ENCODE measurements at places on chromosomes 16 and 17. TPM values are rescaled to one million over a fixed set of nuclear protein-coding genes. Genes with fewer than 3 reads are reported as not detected.

DNA sequence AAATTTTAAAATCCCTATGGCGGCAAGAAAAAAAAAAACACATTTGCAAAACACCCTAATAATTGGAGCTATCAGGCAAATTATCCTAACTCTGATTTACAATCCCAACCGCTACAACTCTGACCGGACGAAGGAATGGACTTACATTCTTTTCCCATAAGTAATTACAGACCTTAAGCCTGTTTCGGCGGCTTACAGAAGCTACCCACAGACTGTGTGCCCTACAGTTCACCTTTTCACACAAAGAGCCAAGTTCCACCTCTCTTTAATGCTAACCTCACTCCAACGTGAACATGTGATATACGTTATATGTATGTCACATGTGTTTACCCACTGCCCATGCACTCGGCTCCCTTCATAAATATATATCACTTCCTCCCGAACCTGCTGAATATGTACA lies 8.7 kb upstream of the MEAK7 start:
- DNase-seq, result no peak

- no peak for DNase-seq
Observed at GRCh38 chr16:11320170-11320569, 25.1 kb upstream of the RMI2 start.

- no peak for DNase-seq
Observed at GRCh38 chr16:31181102-31181830, 1.3 kb downstream of the FUS start.

DNA sequence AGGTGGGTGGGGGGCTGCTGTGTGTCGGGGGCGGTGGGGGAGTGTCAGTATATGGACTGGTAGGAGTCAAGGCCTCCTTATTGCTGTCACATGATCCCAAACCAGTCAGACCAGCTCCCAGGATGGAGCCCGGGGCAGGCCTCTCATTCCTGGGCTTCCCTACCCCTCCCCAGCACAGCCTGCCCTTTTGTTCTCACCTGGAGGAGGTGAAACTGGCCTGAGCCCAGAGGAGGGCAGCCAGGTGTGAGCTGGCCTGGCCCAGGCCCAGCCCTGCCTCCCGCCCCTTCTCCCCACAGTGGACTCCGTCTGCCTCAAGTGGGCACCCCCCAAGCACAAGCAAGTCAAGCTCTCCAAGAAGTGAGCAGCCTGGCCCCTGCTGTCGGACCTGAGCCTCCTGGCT lies 4.6 kb downstream of the PRSS8 start:
- no peak for DNase-seq

GRCh38 chr17:70318051-70318450 lies 148.7 kb downstream of the KCNJ2 start:
- DNase-seq, result no peak

DNA sequence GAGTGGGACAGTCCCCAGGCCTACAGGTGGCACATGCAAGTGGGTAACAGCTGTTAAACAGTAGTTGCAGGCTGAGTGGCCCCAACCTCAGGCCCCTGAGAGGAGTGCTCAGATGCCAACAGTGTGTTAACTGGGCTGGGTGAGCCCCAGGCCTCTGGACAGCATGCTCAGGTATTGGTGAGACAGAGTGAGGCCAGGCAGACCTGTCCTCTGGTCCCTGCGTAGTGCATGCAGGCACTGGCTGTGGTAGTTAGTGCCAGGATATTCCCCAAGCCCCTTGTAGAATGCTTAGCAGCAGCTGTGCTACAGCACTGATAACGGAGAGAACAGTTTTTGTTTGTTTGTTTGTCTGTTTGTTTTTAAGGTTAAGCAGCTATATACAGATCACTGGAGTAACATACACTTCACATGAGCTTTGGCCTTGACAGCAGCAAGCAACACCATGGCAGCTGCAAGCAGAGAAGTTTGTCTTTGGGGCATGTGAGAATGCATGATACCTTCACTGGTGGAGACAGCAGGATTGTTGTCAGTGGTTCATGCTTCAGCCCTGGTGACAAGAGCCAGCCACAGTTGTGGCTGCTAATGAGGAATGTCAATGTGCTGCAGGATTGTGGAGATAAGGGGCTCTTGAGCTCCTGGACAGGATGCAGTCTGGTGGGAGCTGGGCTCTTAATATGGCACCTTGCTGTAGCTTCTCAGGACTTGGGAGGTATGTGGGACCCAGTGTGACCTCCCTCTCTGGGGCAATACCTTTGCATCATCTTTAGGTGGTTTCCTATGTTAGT lies 614.4 kb downstream of the CDH11 start:
- no peak for DNase-seq

DNA sequence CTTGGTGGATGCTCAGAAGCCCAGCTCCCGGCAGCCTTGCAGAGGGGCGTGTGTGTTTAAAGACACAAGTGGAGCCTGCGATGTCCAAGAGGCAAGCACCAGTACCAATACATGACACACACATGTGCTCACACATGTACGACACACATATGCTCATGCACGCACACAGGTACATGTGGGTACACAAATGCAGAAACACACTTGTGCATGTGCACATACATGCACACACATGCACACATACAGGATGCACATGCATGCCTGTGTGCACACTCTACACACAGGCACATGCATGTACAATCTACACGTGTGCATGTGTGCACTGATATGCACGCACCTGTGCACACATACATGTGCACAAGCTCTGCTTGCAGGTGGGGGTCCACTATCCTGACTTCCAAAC lies 10.8 kb downstream of the RBFOX3 start:
- DNase-seq, result peak; percentile 38

Gene SDR42E2
- not detected for total RNA-seq

GRCh38 chr17:61410141-61411010 lies 10.7 kb downstream of the TBX2 start:
- DNase-seq, result peak; percentile 8

- no peak for DNase-seq
Observed at GRCh38 chr16:3087243-3088235, 11.6 kb downstream of the ZSCAN10 start.

GRCh38 chr16:79469999-79470398 lies 130.5 kb downstream of the MAF start:
- DNase-seq, result no peak

DNA sequence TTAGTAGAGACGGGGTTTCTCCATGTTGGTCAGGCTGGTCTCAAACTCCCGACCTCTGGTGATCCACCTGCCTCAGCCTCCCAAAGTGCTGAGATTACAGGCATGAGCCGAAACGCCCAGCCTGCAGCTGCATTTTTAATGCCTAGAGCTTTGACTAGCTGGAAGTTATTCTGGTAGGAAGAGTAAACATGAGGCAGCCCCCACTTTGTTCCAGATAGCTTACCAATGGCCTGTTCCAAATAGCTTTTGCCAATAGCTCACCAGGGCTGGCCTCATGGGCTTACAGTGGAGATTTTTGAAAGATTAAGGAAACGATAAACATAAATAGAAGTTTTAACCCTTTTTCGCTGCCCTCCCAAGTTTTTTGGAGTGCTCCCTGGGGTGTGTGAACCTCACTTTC lies 9.8 kb downstream of the TRPV2 start:
- no peak for DNase-seq

Gene CSH2
- total RNA-seq, result not detected

Gene DDX42
- total RNA-seq, result 52.8 TPM

Gene FOXN1
- not detected for total RNA-seq

Gene SLC38A8
- not detected for total RNA-seq

GRCh38 chr17:2735896-2736295 lies 13.6 kb downstream of the CCDC92B start:
- no peak for DNase-seq

GRCh38 chr16:78441298-78441697 lies 341.8 kb downstream of the WWOX start:
- DNase-seq, result no peak

Gene NCBP3
- 39.6 TPM for total RNA-seq

DNA sequence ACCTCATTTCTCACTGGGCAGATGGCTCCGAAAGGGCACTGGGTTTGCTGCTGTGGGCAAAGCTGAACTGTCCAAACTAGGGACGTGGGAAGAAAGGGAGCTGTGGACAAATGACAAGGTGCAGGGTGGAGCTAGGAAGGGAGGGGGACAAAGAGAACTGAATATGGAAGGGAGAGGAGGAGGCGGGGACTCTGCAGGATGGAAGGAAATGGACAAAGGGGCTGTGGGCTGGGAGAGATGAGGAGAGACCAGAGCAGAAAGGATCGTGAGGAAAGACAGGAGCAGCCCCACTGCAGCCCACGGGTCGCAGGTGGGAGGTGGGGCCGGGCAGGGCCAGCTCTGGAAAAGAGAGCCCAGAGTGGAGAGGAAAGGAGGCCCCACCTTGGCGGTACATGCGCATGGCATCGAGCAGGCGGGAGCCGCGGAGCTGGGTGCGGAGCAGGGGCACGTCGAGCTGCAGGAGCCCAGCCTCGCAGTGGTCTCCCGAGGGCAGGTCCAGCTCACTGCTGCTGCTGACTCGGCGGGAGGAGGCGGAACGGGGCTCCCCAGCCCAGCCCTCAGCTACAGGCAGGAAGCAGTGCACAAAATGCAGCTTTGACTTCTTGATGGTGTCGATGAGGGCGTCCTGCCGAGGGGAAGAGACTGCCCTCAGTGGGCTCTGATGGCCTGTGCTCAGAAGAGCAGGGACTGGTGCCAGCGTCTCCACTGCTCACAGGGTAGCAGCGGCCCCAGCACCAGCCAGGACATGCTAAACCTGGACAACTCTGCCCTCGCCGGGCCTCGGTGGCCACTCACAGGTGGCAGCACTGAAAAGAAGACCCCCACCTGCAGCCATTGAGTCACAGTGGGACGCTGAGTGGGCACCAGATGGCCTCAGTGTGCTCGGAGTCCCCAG lies 66.8 kb downstream of the PIPOX start:
- DNase-seq, result no peak

GRCh38 chr16:60414613-60415012 lies 1621.6 kb downstream of the CDH8 start:
- no peak for DNase-seq

- no peak for DNase-seq
Observed at GRCh38 chr16:65244787-65245186, 122.9 kb upstream of the CDH11 start.

Gene GLTPD2
- not detected for total RNA-seq

- no peak for DNase-seq
Observed at GRCh38 chr16:68003031-68003430, 3.7 kb upstream of the DPEP2 start.

- no peak for DNase-seq
Observed at GRCh38 chr17:17034026-17034425, 8.2 kb upstream of the MPRIP start.

Gene TMIGD1
- not detected for total RNA-seq

DNA sequence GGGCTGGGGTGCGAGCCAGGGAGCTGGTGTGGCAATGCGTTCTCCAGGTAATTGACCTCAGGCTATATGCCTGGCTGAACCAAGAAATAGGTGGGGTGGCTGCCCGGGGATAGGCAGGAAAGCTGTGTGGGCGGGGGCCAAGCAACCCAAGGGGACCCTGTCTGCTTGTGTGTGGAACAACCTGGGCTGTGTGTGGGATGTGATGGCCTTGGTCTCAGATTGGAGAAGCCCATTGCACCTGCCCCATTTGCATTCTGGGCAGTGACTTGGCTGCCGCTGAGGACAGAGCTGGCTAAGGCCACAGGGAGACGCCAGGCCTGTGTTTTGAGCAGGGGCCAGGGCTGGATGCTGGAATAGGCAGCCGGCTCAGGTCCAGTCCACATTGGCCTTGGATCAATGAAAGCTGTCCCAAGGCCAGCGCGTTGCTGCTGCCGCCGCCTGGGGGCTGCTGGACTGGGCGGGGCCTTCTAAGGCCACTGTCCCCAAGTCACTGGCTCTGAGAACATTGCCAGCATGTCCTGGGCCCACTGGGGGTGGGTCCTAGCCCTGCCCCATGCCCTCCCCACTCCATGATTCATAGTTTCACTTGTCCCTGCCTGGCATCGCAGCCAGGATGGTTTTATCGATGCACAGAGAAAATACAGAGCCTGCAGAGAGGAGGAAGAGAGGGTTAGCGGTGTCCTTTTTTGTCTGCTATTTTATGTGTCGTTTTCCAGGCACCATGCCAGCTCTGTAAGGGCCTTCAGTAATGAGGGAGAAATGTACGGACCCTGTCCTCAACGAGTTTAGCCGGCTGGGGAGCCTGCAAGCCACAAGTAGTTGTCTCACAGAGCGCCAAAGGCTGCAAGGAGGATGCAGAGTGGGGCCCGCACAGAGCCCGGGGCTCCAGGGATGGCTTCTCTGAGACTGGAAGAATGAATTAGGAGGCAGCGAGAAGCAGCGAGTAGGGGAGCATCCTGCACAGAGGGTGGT lies 43.9 kb downstream of the NKD1 start:
- DNase-seq, result peak; percentile 93

DNA sequence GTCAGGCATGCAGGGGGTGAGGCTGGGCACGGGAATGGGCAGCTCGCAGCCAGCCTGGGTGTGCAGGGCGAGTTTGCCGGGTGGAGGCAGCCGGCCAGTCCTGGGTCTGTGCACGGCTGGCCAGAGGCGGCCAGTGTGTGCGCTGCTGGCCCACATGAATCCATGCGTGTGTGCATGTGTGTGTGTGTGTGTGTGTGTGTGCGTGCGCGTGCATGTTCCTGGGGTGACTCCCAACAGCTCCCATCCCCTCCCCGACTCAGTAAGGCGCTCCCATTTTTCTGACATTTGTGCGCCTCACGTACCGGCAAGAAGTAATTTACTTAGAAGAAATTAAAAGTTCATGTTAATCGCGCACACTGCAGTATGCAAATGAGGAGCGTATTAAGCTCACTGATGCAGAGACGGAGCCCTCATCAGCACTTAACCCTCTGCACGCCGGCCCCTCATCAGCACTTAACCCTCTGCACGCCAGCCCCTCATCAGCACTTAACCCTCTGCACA lies 55.4 kb upstream of the ACSF3 start:
- DNase-seq, result no peak

- DNase-seq, result peak; percentile 48
Observed at GRCh38 chr17:50533720-50534148, 1.2 kb downstream of the EPN3 start.

DNA sequence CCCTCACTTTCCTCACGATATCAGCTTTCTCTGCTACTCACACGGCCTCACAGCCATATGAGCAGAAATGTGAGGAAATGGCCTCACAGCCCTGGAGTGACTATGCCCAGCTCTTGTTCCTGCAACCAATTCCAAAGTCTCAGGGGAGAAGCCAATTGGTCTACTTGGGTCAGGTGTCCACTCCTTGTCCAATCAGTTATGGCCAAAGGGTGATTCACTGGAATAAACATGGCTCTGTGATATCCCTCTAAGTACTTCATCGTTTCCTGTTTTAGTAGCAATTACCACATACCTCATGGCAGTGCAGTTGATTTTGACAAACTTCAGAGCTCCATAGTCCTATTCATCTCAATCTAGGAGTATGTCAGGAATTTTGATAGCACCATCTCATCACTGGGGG lies 195.4 kb downstream of the KATNIP start:
- DNase-seq, result no peak

DNA sequence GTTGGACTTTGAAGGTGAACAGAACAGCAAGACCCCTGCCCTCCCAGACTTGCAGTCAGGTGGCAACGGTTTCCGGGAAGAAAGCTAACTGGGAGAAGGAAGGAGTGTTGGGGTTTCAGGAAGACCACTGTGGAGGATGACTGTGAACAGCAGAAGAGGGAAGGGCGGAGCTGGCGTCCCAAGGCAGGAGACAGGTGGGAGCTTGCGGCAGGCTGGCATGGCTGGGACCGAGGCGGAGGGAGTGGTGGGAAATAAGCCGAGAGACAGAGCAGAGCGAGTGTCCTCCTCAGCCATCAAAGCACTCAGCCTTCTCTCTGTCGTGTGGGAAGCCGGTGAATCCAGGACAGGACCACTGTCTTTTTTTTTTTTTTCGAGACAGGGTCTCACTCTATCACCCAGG lies 108.5 kb upstream of the CACNG5 start:
- DNase-seq, result no peak

Gene CLEC3A
- not detected for total RNA-seq

GRCh38 chr16:48540222-48540900 lies 69.6 kb downstream of the N4BP1 start:
- no peak for DNase-seq

Gene MAF
- not detected for total RNA-seq

Data from G401 (cell line).